Stomach (tissue), 19 donors: ENCODE measurements at places on chromosomes 7 and 10. TPM values are rescaled to one million over a fixed set of nuclear protein-coding genes. Genes with fewer than 3 reads are reported as not detected.

DNA sequence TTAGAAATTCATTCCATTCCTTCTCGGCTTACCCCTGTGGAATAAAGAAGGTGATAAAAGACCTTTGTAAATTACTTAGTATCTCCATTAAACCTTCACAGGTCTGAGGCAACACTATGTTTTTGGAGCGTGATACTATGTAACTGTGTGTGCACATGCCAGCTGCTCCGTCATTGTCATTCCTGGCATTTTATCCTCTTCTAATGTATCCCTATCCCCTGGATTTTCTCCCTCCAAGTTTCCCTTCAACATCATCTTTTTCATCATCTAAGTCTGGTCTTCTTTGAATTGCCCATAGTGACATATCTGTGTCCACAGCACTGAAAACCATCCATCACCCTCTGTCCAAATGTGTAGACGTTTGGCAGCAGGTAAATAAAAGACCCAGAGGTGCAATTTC, 125.7 kb downstream of the TEX36 start:
- H3K36me3 ChIP-seq: no peaks in the 10 kb centered on the region
- no peak overlapping the region for H3K27ac ChIP-seq
- DNase-seq: no peak
- H3K4me3 ChIP-seq: no peak overlapping the region
- peaks cover 5% of the 10 kb centered on the region for H3K27me3 ChIP-seq
- no peaks in the 10 kb centered on the region for H3K4me1 ChIP-seq

DNA sequence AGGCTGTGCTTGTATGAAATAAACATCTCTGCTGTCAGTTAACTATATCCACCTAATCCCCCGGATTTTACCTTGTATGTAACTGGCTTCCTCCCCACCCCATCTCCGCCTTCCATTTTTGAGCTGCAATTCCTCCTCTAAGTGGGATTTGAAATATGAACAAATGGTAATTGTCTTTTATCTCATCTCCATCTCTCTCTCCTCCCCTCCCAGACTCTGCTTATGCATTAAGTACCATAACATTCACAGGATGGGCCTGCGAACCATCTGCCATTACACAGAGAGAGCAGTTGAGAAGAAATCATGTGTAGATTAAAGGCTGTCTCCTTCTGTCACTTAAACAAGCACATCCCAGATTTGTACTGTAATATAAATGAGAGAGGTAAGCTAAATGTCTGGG, 1169.9 kb downstream of the TYW1 start:
- no peaks in the 10 kb centered on the region for H3K36me3 ChIP-seq
- no peak overlapping the region for H3K27ac ChIP-seq
- DNase-seq: no peak
- no peaks in the 10 kb centered on the region for H3K27me3 ChIP-seq
- no peak overlapping the region for H3K4me3 ChIP-seq

DNA sequence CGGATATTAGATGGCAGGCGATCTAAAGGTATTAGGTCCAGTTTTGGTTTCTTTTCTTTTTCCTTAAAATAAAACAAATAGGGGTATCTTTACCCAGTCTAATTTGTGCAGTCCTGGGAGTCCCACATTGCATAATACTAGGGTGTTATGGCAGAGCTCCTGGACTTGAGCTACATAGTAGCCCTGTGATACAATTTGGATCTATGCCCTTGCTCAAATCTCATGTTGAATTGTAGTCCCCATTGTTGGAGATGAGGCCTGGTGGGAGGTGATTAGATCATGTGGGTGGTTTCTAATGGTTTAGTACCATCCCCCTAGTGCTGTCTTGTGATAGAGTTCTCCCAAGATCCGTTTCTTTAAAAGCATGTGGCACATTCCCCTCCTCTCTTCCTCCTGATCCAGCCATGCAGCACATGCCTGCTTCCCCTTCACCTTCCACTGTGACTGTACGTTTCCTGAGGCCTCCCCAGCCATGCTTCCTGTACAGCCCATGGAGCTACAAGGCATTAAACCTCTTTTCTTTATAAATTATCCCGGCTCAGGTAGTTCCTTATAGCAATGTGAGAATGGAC, 141.9 kb downstream of the RPS24 start:
- H3K4me3 ChIP-seq: no peak overlapping the region
- no peaks in the 10 kb centered on the region for H3K27me3 ChIP-seq
- H3K27ac ChIP-seq: no peak overlapping the region
- no peaks in the 10 kb centered on the region for H3K36me3 ChIP-seq

GRCh38 chr7:147700702-147701101, 889.9 kb upstream of the C7orf33 start:
- no peaks in the 10 kb centered on the region for H3K36me3 ChIP-seq
- H3K4me1 ChIP-seq: no peaks in the 10 kb centered on the region
- H3K4me3 ChIP-seq: no peak overlapping the region
- H3K27ac ChIP-seq: no peak overlapping the region
- no peaks in the 10 kb centered on the region for H3K27me3 ChIP-seq

GRCh38 chr7:33286501-33286900, 157.1 kb downstream of the BBS9 start:
- no peaks in the 10 kb centered on the region for H3K4me1 ChIP-seq
- H3K27me3 ChIP-seq: no peaks in the 10 kb centered on the region
- H3K4me3 ChIP-seq: no peak overlapping the region
- no peaks in the 10 kb centered on the region for H3K36me3 ChIP-seq
- H3K27ac ChIP-seq: no peak overlapping the region
- DNase-seq: no peak

DNA sequence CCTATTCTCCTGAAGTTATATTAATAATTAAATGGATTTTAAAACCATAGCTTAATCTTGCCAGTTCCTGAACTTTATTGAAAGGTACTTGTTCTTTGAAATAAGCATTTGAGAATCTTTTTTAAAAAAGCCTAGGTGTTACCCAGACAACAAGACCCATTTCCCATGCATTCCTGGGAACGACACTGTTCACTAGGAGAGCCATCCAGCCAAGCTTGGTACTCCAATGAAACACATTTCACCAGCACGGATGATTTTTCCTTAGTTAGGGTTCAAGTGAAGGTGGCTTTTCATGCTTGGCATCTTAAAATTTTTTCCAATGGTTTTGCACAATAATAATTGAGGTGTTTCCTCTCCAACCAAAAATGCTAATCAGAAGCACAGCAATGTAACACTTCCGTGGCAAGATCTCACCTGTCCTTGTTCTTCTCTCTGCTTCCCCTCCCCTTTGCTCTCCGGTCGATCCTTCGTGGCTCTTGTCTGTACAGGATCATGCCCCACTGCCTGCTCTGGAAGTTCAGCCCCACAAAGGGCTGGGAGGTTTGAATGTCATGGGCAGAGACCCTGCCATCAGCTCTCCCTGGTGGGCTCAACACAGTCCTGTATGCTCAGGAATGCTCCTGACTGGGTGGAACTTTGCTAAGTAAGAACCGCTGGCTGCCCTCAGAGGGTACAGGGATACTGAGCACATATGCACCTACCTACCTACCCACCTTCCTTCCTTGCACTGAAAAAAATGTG, 69.7 kb upstream of the AQP1 start:
- H3K27me3 ChIP-seq: no peaks in the 10 kb centered on the region
- H3K36me3 ChIP-seq: no peaks in the 10 kb centered on the region
- H3K27ac ChIP-seq: peak overlapping the region; percentile 76

- no peak for DNase-seq
- peaks cover 3% of the 10 kb centered on the region for H3K4me1 ChIP-seq
- H3K27me3 ChIP-seq: no peaks in the 10 kb centered on the region
- H3K36me3 ChIP-seq: peaks cover 2% of the 10 kb centered on the region
- H3K4me3 ChIP-seq: no peak overlapping the region
- no peak overlapping the region for H3K27ac ChIP-seq
Observed at GRCh38 chr7:74682829-74683228, 25.3 kb downstream of the GTF2I start.

DNA sequence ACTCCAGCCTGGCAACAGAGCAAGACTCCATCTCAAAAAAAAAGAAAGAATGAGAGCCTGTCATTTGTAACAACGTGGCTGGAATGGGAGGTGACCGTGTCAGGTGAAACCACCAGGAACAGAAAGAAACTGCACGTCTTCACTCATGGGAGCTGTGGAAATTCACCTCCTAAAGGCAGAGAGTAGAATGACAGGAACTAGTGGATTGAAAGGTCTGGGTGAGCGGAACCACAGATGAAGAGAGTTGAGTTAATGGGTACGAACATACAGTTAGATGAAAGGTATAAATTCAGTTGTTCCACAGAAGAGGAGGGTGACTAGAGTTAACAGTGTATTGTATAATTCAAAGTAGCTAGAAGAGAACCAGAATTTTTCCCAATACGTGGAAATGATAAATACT, 78.6 kb downstream of the MAD1L1 start:
- DNase-seq: no peak
- H3K4me1 ChIP-seq: peaks cover 23% of the 10 kb centered on the region
- no peak overlapping the region for H3K27ac ChIP-seq

GRCh38 chr7:24715171-24715570, 42.1 kb downstream of the GSDME start:
- H3K27me3 ChIP-seq: no peaks in the 10 kb centered on the region
- no peak overlapping the region for H3K27ac ChIP-seq
- no peak for DNase-seq
- no peak overlapping the region for H3K4me3 ChIP-seq

DNA sequence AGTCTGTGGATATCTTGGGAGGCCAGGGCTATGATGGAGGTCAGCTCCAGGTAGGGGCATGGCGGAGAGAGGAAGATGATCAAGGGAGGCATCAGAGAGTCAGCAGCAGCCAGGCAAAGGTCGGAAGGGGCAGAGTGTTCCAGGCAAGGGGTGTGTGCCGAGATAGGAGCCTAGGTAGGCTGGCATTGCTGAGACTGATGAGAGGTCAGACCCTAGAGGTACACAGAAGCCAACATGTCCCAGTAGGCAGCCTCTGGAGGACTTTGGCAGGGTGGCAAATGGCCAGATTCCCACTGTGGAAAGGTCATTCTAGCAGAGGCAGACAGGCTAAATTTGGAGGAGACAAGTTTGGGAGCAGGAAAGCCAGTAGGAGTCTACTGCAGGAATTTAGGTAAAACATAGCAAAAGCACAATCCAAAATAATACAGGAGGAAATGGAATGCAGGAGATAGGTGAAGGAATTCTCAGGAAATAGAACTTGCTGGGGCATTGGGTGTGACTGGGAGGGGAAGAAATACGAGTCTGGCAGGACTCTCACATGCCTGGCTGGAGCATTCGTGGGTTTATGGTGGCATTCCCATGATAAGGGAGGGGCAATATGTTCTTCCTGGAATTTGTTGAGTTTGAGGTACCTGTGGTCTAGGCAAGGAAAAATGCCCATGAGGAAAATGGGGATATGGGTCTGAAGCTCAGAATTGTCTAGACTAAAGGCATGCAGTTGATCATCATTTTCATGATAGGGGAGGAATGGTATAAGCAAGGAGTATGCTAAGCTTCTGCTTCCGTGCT, 25.7 kb downstream of the TMEM176A start:
- no peak overlapping the region for H3K27ac ChIP-seq
- no peak for DNase-seq
- no peaks in the 10 kb centered on the region for H3K27me3 ChIP-seq
- H3K4me3 ChIP-seq: no peak overlapping the region

- no peaks in the 10 kb centered on the region for H3K27me3 ChIP-seq
- peaks cover 13% of the 10 kb centered on the region for H3K4me1 ChIP-seq
- no peak overlapping the region for H3K27ac ChIP-seq
Observed at GRCh38 chr10:50395851-50396250, 144.5 kb upstream of the ASAH2 start.

DNA sequence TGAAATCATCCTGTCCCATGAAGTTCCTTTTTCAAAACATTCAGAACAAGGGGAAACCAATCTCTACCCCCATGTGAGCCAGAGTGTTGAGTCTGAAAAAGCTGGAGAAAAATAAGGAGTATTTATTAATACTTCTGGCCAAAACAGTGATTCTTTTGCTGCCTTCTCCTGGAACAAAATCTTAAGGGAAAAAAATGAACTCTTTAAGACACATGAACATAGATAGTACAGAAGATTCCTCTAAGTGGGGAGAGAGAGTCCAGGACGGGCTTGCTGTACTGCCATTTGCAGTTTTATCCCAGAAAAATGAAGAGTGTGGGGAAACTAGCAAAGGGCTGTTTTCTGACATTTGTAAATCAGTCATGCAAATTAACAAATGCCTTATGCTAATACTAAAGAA, 173.4 kb upstream of the CELF2 start:
- no peak overlapping the region for H3K27ac ChIP-seq
- H3K4me3 ChIP-seq: no peak overlapping the region
- H3K36me3 ChIP-seq: no peaks in the 10 kb centered on the region
- no peaks in the 10 kb centered on the region for H3K4me1 ChIP-seq

- DNase-seq: no peak
- no peak overlapping the region for H3K27ac ChIP-seq
- H3K4me1 ChIP-seq: no peaks in the 10 kb centered on the region
- H3K27me3 ChIP-seq: peaks cover 15% of the 10 kb centered on the region
Observed at GRCh38 chr7:28354601-28355402, 57.5 kb upstream of the CREB5 start.

DNA sequence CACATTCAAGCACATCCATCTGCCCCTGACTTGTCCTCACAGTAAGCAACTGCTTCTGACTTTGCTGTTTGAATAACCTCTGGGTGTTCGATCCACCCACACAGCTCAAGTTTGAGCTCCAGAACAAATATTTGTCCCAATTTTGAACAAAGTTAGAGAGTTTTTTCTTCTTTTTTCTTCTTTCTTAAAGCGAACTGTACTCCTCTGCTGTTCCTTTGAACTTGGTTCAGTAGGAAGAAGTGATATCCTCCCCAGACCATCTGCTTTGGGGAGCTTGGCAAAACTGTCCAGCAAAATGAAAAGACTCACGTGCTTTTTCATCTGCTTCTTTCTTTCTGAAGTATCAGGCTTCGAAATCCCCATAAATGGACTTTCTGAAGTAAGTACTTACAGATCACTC, at the start of gene ITIH2:
Gene ITIH2 (plus strand): TSS at position 177 of the 400 bp plus-strand sequence. CDS start 119 bp downstream, at position 296.
- H3K4me3 ChIP-seq: no peak within 1 kb of the TSS
- no peaks in the 10 kb centered on the region for H3K4me1 ChIP-seq
- H3K27ac ChIP-seq: no peak within 1 kb of the TSS
- H3K36me3 ChIP-seq: no peaks in the 10 kb centered on the region
- no peaks in the 10 kb centered on the region for H3K27me3 ChIP-seq

GRCh38 chr7:103521937-103522336, 75.9 kb upstream of the SLC26A5 start:
- H3K4me1 ChIP-seq: no peaks in the 10 kb centered on the region
- H3K36me3 ChIP-seq: no peaks in the 10 kb centered on the region
- no peaks in the 10 kb centered on the region for H3K27me3 ChIP-seq
- H3K4me3 ChIP-seq: no peak overlapping the region
- DNase-seq: no peak

- no peak overlapping the region for H3K27ac ChIP-seq
- no peaks in the 10 kb centered on the region for H3K27me3 ChIP-seq
- no peak for DNase-seq
- H3K4me3 ChIP-seq: no peak overlapping the region
- no peaks in the 10 kb centered on the region for H3K36me3 ChIP-seq
- no peaks in the 10 kb centered on the region for H3K4me1 ChIP-seq
Observed at GRCh38 chr10:126544565-126544964, 125.9 kb downstream of the C10orf90 start.

EN2 gene
- total RNA-seq: not detected
